ENCODE measurements at places on chromosomes 5 and 9.

- DNase-seq, result peak; percentile 27
These were observed 7.8 kb upstream of the MRNIP start for GRCh38 chr5:179866241-179867078.

- DNase-seq, result peak; percentile 82
These were observed 64.6 kb upstream of the PLPP1 start for GRCh38 chr5:55599148-55600050.

DNA sequence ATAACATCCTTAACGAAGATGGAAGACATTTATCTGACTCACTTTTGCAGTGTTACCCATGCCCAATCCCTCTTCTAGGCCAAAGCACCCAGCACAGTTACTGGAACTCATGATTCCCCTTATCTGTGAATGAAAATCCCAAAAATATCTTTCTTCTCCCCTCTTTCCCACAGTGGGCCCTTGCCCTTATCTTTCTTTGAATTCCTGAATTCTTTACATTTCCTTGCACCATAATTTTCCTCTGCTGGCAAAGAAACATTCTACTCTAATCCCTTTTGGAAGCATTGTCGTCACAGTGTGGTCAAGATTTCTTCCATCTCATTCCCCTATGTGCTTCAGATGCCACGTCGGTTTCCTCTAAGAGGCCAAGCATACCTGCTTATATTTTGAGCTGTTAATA, 135.9 kb upstream of the LIFR start:
- no peak for DNase-seq

DNA sequence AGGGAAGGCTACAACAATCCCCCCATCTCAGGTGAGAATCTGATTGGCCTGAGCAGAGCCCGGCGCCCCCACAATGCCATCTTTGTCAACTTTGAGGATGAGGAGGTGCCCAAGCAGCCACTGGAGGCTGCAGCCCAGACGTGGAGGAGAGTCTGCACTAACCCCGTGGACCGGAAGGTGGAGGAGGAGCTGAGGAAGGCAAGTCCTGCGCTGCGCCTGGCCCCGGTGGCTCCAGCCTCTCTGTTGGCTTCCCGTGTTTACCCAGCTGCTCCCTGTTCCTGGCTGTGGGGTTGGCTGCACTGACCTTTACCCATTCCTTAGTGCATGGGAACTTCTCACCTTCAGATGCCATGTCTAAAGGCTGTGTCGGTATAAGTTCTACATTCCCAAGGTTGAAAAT, 11.0 kb upstream of the CEL start:
- DNase-seq, result peak; percentile 52

DNA sequence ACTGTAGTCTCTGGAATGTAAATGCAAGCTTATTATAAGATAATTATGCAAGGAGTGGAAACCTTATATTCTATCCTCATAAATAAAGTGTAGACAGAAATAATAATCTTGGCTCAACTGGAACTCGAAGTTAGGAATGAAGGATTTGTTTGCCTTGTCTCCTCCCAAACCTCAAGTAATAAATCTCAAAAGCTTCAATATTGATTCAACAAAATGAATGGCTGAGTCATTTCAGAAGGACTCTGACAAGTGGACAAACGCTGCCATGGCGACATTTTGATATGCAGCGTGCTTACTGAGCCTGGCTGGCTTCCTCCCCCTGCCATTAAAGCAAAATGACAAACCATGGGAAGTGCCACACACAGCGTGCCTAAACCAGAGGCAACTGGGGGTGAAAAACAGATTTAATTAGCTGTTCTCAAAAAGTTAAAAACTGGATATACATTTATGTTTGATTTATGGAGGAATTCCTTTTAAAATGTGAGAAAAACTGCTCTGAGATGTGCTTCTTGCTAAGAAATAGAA, 10.5 kb upstream of the ADGRV1 start:
- DNase-seq, result no peak

GRCh38 chr9:27595733-27596132, 22.5 kb upstream of the C9orf72 start:
- DNase-seq, result no peak

DNA sequence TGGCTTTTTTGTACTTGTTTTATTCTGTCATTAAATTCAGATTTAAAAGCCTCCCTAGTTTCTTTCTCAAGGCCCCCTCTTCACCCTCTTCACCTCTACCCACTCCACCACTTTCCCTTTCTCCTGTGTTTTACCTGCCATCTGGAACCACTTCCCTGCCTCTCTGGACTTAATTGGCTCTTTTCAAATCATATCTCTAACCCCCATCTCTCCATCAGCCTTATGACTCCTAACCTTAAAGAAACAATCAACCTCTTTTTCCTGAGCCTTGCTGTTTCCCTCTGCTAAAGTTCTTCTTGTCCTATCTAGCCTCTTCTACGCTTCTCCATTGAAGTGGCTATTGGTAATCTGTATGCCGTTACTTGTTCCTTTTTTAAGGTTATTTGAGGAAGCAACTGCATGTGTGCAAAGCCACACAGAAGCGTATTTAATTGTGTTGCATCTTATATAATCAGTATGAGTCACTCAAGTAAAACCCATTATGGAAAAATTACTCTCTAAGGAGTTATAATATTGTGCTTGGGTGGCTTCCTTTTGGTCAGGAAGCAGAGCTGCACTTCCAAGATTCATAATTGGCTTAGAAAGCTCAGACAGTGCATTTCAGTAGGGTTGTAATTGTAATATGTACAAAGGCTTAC, 653.6 kb upstream of the ITGA1 start:
- no peak for DNase-seq

DNA sequence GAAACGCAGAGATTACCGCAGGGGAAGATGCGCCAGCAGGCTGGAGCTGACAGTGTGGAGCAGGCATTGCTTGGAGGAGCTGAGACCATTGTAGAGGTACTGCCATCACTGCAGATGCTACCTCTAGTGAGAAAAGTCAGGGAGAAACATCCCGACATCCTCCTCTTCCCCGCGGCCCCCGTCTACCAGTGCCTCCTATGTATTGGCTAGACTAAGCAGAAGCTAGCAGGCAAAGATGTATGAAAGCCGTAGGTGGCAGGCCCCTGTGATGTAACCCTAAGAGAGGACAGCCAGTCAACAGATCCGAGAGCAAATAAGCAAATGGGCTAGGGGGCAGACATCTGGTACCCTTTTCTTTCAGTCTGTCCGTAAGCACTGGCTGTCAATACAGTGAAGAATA, 115.5 kb upstream of the ACTBL2 start:
- no peak for DNase-seq

GRCh38 chr9:130186051-130186450, 13.8 kb downstream of the NCS1 start:
- DNase-seq, result no peak

- peak; percentile 45 for DNase-seq
These were observed 92.5 kb downstream of the CEMIP2 start for GRCh38 chr9:71675857-71676165.

- no peak for DNase-seq
These were observed 1609.2 kb upstream of the ACO1 start for GRCh38 chr9:30775236-30775635.

GRCh38 chr5:122097391-122097790, 19.3 kb upstream of the LOX start:
- no peak for DNase-seq

DNA sequence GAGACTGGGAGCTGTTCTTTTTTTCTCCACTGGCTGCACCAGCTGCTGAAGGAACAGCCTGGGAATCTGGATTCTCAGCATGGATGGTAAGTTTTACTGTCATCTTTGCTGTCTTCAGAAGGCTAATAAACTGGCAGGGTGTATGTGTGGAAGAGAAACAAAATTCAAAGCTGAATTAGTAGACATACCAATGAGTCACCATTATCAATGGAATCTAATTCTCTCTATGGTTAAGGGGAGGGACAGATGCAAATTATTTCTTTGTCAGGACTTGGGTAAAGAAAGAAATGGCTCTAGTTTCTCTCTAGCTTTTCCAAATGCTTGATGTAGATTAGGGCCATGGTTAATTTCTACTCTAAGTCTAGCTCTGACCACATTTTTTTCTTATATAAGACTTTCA, 154.2 kb downstream of the MPDZ start:
- DNase-seq, result no peak

DNA sequence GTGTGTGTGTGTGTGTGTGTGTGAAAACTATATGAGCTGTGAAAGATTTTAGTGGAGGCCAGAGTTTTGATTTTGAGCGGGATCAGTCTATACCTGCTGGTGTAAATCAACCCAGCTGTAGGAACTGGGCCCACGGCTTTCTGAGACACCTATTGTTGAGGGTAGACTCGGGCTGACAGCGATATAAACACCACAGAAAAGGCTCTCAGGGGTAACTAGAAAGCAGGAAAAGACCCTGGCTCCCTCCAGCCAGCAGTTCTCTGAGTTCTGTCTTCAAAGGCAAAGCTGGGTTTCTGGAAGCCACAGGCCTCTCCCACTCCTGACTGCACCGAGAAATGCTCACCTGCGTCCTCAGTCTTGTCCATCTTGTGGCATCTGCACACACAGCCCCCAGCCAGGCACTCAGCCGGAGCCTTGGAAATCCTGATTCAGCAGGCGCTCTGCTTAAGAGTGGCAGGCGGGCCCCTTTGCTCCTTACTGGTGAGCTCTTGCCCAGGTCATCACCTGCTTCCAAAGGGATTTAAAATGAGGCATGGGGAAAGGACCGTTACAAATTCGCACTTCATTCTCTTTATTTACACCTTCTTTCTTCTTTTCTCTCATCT, 223.3 kb downstream of the NDUFS4 start:
- DNase-seq, result no peak

DNA sequence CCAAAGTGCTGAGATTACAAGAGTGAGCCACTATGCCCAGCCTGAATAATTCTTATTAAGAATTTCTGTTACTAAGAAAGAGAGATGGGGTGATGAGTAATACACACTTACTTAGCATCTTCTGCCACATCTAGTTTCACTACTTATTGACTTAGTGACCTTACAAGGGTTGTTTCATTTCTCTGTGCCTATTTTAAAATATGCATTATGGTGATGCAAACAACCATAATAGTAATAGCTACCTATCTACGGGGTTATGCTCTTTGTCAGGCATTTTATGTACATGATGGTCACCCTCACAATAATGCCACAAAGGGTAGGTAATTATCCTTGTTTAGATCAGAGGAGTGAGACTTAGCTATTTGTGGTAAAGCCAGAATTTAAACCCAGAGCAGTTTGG, 499.0 kb upstream of the SGCD start:
- no peak for DNase-seq

DNA sequence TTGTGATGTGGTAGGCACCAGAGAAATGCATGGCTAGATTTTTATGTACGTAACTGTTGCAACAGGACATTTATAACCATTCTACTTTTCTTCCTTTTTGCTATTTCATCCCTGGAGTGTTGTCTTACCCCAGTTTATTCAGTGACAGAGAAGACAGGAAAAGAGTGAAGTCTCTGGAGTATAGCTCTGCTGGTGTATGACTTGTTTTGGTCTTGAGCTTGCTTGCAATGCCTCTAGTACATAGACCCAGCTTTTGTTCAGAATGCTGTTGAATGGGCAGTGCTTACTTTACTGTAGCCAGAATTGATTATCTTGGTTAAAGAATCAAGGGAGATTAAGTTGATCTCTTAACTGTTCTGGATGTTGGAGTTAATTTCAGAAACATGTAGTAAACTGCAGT, 94.3 kb downstream of the PBX3 start:
- DNase-seq, result no peak

DNA sequence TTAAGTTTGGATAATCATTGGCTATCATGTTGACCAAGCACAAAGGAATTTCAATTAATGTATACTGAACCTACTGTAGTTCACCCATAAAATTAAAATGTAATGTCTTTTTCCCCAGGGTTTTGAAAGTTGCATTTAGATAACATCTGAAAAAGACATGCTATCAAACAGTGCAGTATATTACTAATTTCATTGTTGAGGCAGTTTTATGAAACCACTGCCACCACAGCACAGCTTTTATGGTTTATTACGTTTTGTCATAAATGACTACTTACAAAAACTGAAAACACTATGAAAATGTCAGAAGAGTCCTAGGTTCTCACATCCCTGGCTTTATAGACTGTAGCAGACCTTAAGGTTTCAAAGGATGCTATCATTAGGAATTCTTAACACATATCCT, 32.0 kb upstream of the HAPLN1 start:
- DNase-seq, result no peak

DNA sequence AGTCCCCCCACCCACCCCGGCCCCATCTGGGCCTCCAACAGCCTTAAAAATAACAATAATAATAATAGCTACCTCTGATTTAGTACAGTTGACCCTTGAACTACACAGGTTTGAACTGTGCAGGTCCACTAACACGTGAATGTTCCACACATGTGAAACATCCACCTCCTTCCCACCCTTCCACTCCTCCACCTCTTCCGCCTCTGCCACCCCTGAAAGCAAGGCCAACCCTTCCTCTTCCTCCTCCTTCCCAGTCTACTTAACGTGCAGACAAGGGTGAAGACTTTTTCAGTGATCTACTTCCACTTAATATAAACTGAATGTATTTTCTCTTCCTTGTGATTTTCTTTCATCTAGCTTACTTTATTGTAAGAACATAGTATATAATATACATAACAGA, 10.8 kb downstream of the PDGFRB start:
- no peak for DNase-seq

- peak; percentile 67 for DNase-seq
These were observed 24.3 kb upstream of the POMT1 start for GRCh38 chr9:131478421-131478868.

DNA sequence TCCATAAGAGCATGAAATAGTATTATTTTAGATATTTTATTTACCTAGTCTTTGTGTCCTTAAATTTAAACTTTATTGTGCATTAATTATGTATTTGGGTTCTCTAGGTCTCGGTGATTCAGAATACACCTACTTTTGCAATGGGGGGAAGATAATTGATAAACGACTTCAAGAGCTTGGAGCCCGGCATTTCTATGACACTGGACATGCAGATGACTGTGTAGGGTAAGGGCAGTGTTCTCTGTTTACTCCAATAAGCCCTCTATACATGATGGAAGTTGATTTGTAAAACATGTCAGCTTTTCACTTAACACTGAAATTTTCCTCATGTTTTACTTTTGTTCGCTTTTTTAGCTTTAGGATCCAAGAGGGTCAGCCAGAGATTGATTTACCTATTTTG, 6.2 kb downstream of the MTRR start:
- DNase-seq, result no peak

GRCh38 chr9:116987721-116988485, 300.8 kb downstream of the TRIM32 start:
- DNase-seq, result no peak

- DNase-seq, result peak; percentile 99
These were observed at the start of gene DIMT1 for GRCh38 chr5:62403411-62404250. Gene DIMT1, minus strand, starts transcription at chr5:62403905. Its CDS starts 133 bp downstream, at chr5:62403772.

GRCh38 chr5:33129309-33129708, 311.5 kb upstream of the TARS1 start:
- no peak for DNase-seq

GRCh38 chr5:23629396-23629795, 122.0 kb downstream of the PRDM9 start:
- no peak for DNase-seq
